ENCODE measurements at places on chromosomes 7 and 10.

GRCh38 chr7:128174386-128174785 is 66.7 kb upstream of the LEP start:
- DNase-seq: no peak

DNA sequence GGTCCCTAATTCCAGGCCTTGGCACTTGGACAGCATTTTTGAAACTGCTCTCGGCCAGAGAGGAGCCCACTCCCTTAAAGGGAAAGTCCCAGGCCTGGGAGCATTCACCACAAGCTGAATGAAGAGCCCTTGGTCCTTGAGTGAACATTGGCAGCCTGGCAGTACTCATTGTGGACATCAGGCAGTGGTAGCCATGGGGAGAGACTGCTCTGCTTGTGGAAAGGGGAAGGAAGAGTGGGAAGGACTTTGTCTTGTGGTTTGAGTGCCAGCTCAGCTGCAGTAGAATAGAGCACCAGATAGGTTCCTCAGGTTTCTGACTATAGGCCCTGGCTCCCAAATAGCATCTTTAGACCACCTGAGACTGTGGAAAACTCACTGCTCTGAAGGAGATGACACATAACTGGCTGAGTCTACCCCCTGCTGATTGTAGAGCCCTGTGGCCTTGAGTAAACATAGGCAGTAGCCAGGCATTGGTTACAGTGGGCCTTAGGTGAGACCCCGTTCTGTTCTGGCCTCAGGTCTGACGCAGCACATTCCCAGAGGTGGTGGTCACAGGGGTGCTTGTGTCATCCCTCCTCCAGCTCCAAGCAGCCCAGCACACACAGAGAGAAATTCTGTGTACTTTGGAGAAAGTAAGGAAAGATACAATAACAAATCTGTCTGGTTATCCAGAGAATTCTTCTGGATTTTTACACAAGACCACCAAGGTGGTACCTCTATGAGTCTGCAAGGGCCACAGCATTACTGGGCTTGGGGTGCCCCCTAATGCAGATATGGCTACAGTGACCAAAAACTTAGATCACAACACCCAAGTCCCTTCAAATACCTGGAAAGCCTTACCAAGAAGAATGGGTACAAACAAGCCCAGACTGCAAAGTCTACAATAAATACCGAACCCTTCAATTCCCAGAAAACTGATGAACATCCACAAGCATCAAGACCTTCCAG is 153.8 kb downstream of the GNAI1 start:
- DNase-seq: no peak

- peak; percentile 4 for DNase-seq
Measured at GRCh38 chr7:40799-41750, 151.3 kb upstream of the FAM20C start.

- peak; percentile 11 for DNase-seq
Measured at GRCh38 chr7:129951226-129952085, 1.3 kb downstream of the UBE2H start.

- no peak for DNase-seq
Measured at GRCh38 chr7:157625973-157626742, 289.4 kb downstream of the DNAJB6 start.

DNA sequence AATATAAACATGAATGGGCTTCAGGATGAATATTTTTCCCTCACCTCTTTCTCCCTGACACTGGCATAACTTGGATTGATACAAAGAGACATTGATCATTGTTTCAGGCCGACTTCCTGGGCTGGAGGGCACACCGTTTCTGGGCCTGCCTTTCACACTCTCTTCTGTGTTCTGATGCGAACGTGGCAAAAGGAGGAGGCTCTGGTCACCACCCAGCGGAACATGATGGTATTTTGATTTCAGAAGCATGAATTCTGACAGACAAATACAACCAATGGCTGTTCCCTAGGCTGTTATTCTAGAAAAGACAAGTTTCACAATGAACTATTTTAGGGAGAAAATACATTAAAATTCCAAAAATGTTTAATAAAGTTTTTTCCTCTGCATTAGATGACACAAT is 534.5 kb upstream of the MKI67 start:
- DNase-seq: no peak

DNA sequence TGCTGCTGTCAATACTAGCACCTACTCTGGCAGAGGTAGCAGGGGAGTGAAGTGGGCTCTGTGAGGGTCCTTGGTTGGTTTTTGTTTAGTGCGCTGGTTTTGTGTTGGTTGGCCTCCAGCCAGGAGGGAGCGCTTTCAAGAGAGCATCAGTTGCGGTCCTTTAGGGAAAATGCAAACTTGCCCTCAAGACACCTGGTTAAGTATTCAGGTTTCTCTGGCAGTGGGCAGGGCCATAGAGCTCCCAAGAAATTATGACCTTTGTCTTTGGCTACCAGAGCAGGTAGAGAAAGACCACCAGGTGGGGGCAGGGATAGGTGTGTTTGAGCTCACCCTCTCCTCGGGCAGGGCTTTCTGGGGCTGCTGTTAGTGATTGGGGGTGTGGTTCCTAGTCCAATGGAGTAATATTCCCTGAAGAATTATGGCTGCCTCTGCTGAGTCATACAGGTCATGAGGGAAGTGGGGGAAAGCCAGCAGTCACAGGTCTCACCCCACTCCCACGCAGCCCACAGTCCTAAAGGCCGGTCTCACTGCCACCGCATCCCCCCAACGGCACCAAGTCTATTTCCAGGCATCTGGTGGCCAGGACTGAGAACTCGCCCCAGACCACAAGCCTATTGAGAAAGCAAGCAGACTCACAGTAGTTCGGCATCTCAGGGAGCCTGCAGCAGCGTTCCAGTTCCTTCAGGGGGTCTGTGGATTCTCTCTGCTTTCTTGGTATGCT is 280.5 kb downstream of the SFMBT2 start:
- DNase-seq: no peak
